Retina (tissue), 1 donor: ENCODE measurements at places on chromosomes 3 and 15.

DNA sequence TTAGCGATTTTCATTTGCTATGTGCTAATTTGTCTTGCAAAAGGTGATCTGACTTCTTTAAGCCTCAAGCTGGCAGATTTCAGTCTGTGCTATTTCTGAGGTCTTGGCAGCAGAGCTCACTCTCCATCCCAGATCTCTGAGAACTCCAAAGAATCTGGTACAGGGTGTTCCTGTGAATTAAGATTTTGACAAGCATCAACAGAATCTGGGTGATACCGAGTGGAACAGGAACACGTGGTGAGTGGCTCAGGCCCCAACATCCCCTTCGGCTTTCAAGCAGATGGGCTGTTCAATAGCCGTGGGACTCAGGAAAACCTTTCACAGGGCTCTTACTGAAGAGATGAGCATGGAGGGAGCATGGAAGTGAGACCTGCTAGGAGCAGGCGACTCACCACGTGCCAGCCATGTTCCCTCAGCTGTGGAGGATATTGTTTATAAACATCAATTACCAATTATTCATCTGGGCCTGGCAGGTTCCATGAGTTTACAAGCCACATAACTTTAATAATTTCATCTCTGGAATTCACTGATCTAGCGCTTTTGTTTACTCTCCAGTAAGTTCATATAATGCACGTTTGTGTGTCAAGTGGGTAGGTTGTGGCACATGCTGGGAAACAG lies 103.4 kb upstream of the SELENOK start:
- no peak for DNase-seq

DNA sequence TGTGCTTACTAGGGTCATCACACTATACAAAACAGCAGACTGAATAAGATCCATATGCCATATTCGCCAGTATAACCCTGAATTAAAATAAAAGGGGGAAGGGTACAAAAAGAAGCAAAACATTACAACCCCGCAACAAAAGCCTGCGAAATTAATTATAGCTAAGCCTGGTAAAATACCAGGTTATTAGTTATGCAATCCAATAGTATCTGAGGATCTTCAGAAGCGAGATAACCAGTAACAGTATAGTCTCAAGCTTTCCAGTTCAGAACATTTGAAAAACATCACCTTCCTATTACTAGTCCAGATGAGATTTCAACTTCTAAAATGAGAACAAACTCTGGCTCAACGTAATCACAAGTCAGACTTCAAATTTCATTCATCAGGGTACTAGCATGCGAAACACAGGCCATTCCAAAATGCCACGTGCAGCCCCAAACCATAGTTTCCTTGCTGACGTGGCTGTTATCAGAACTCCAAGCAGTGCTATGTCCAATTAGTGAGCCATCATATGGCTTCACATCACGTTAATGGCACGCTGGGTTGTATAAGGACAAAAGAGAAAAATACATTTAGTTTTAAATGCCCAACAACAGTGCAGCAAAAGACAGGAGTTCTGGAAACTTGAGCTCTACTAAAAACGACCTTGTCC lies 1.1 kb downstream of the SSR3 start:
- peak; percentile 19 for DNase-seq

DNA sequence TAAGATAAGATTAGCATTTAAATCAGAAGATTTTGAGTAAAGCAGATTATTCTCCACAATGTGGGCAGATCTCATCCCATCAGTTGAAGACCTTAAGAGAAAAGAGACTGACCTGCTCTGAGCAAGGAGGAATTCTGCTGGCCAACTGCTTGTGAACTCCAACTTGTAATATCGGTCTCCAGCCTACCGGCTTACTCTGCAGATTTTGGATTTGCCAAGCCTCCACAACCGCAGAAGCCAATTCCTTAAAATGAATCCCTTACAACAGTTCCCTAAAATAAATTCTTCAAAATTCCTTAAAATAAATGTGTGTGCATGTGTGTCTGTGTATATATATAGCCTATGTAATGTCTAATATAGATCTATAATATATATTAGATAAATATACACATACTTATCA lies 107.4 kb upstream of the KLF13 start:
- no peak for DNase-seq

GRCh38 chr3:171678971-171679492 lies 131.3 kb downstream of the PLD1 start:
- no peak for DNase-seq

DNA sequence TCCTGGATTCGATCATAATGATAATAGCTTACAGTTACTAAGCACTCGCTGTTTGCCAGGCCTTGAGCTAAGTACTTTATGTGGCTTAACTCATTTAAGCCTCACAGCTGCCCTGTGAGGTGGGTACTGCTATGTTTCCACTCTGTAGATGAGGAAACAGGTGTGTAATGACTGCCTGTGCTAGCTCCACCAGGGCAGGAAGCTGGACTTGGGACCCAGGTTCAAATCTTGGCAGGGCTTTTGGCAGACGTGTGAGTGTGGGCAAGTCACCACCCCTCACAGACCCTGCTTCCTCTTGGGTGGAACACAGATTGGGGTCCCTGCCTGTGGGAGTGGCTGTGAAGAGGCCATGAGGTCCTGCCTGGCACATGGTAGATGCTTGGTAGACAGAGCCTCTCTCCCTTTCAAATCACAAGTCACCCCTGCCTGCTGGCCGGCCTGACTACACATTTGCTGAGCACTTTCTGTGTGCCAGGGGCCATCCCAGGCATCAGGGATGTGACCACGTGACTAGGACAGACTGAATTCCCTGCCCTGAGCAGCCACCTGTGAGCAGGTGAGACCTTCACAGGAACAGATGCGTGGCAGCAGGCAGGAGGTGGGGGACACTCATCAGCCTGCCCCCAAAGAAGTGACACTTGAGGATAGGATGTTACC lies 3.7 kb downstream of the EFCC1 start:
- no peak for DNase-seq

DNA sequence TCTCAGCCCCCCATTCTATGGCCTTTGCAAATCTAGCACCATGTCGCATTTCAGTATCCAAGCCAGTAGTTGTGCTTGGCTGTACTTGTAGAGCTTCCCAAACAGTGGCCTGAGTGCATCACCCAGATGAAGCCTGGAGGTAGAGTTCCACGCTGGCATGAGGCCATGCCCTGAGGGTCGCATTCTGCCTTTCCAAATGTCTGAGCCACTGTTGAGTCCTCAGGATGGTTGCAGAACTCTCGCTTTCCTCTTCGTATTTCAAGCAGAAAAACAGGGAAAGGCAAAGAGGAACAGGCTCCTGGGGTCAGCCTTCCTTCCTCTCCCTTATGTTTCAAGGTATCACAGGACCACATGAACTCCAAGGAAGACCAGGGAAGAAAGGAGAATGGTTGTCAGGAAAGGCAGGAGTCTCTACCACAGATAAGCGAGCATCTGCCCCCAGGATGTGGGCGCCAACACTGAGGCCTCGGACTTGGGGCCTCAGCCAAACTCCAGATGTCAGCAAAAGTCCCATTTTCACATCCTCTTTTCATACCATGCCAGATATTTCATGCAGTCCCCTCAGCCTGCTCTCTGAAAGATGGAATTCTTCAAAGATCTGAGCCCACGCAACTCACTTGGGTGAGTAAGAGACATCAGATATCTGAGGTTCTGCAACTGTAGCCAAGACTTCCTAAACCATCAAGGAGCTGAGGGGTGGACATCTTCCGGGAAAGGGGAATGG lies 19.4 kb upstream of the PRR20G start:
- DNase-seq = no peak

DNA sequence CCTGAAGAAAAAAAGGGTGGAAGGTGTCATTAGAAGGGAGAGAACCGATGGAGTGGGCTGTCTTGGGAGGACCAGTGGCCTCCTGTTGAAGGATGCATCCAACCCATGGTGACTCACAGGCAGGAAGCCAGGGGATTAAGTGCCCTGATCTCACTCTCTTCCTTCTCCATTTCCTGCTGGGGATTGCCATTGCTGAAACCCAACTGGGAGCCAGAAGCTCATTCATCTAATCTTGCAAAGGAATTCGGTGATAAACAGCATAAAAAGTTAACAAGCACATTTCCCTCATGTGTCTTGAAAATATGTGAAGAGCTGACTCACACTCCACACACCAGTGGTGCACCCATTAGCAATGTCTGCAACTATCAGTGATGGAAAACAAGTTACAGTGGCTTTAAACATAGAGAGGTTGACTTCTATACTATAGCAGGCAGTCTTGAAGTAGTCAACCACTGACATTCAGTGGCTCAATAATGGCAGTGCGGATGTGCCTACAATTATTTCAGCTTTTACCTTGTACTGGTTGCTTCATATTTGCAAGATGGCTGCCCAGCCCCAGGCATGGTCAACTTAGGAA lies 12.8 kb upstream of the CSRNP1 start:
- DNase-seq = no peak

- DNase-seq = no peak
Observed at GRCh38 chr15:40787991-40788390, 18.2 kb downstream of the C15orf62 start.

DNA sequence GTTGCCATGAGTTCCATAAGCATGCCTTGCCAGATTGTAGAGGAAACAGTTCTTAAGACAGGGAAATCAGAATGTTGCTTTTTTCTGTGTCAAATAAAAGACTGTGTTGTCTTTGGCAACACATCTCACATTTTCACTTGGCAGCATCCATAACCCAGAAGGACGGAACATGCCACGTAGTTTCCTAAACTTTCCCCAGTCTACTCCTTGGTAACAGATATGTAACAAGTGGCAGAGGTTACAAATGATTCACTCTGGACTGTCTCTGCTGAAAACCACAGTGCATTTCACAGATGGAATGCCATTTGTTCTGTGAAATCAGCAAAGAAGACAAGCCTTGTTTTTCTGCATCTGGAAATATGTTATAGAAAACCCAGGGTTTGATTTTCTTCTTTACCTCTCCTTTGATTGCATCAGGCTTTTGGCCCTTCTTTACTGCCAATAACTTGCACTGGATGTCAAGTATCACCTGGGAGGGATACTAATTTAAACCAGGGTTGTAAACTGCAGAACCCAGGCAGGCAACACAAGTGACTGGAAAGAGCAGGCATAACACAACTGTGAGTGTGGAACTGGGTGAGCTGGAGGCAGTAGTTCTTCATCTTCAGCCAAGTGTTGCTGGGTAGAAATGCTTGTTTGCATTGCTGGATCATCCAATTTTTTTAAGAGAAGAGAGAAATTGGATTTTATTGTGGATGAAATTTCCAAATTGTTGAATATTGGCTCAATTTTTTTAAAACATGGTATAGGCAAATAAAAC lies 124.4 kb upstream of the FOXB1 start:
- DNase-seq = no peak

DNA sequence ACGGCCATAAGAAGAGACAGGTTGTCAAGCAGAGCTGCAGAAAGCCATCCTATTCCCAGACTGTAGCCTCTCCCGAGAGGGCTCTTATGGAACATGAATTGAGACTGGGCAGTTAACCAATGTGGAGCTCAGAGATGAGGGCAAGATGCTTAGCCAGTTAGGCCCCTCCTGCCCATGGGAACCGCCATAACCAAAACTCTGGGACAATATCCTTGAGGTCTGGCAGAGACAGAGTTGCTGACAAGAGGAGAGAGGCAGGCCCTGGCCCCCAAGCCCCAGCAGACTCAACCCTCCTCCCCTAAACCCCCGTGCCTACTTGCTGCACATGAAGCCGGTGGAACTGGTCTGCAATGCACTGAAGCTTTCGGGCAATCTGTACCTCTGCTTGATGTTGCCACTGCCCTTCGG lies 4.8 kb downstream of the BMF start:
- DNase-seq = no peak

DNA sequence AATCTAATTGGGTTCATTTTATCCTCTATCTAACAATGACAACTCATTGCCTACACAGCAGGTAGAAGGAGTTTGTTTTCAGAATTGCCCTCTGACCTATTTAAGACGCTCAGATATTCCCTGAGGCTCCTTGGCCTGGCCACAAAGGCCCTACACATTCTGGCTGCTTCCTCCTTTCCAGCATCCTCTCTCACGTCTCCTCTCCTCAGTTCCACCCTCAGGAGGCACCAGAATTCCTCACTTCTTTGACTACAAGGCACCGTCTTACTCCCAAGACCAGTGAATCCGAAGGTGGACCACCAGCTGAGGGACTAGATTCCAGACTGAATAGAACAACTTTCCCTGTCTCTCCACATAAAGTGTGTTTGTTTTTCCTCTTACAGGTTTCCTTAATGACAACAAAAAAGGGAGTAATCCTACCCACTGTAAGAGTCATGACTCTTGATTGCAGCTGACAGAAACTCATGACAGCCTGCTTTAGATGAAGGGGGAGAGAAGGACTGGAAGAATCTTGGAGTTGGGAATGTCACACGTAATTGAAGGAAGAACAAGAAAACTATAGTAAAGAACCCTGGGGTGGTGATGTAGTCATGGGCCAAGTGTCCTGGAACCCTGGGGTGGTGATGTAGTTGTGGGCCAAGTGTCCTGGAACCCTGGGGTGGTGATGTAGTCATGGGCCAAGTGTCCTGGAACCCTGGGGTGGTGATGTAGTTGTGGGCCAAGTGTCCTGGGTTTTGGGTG lies 22.0 kb upstream of the MUC20 start:
- DNase-seq = peak; percentile 36

GRCh38 chr3:102301155-102301880 lies 133.5 kb upstream of the ZPLD1 start:
- no peak for DNase-seq

DNA sequence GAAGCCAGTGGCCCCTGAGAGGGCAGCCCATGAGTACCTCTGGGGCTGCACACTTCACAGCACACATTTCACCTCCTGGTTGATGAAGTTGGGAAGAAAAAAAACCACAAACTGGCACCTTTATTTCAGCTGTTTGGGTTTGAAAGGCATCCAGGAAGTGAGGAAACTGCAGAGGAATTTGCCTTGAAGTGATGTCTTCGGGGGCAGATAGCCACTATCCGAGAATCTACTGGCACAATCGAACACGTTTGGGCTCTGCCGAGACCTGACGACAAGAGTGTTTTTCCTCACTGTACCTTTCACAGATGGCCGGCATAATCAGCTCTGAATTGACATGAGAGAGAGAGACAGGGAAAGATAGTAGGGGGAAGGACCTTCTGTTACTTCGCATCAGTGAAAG lies 59.7 kb downstream of the LRIG1 start:
- peak; percentile 50 for DNase-seq

DNA sequence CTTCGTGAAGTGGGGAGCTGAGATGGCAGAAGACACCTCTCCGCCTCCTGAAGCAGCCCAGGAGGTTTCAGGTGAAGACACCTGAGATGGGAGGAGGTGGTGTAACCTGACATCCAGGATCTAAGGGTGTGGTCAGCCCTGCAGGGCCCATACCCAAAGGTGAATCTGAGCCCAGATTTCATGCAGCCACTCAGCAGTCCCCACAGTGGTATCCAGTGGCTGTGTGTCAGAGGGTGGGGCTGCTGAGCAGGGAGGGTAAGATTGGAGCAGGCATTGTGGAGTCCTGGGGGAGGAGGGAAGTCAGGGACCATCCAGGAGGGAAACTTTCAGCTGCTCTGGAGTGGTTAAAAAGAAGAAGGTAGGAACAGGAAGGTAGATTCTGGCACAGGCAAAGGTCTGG lies 46.0 kb upstream of the SMAD6 start:
- DNase-seq = no peak

- DNase-seq = no peak
Observed at GRCh38 chr3:181755959-181756358, 44.2 kb downstream of the SOX2 start.

DNA sequence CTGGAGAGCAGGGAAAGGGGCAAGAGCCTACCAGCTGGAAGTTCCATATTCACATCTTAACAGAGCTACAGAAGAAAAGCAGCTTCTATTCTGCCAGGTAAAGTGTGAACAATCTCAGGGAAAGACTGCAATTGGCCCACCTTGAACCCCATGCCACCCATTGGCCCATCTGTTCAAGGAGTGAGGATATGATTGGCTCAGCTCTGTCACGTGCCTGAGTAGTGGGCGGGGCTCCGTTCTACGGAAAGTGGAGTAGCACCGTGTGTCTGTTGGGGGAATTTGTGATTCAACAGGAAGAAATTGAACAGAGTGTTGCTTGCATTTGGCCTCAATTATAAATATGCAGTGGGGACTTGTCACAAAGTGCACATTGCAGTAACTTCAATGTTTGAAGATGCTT lies 81.8 kb downstream of the MINAR1 start:
- DNase-seq = no peak
